HCEC 1CT (cell line): ENCODE measurements at places on chromosomes 2 and 18.

- no peak for DNase-seq
Observed at GRCh38 chr2:221443645-221444044, 128.5 kb downstream of the EPHA4 start.

- DNase-seq: no peak
Observed at GRCh38 chr2:133484784-133485183, 83.5 kb downstream of the NCKAP5 start.

DNA sequence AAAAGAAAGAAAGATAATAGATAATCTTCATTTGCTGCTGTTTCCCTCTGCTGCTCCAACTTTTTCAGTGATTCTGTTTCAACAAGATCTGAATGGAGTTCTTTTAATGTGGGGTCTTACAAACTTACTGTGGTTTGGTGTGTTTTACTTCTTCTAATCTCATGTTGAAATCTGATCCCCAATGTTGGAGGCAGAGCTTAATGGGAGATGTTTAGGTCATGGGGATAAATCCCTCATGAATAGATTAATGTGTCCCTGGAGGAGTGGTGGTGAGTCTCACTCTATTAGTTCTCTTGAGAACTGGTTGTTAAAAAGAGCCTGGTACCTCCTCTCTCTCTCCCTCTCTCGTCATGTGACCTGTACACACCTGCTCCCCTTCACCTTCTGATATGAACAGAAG is 442.4 kb downstream of the EPHA4 start:
- DNase-seq: no peak

DNA sequence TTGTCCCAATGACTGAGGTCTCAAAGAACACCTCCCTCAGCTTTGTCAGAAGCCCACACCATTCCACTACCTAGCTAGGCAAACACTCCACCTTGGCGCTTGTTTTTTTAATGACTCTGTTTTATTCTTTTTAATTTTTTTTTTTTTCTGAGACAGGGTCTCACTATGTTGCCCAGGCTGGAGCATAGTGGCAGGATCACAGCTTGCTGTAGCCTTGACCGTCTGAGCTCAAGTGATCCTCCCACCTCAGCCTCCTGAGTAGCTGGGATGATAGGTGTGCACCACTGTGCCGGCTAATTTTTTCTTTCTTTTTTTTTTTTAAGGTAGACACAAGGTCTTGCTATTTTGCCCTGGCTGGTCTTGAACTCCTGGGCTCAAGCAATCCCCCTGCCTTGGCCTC is 101.9 kb downstream of the SLC25A12 start:
- DNase-seq: no peak

DNA sequence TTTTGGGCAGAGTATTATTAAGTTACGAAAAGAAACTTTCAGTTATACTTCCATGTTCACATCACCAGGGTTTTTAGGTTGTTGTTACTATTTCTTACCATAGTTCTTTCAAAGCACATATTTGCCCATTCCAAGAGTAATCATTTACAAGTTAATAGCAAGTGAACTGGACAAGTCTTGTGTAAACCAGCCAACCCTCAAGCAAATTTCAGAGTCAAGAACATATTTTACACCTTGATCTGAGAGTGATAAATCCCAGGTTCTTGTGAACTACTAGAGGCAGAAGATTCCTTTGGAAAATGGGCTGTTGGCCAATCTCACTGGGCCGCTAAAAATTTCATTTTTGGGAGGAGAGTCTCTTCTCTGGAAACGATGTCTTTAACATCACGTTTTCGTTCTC is 2.7 kb upstream of the ASAP2 start:
- DNase-seq: no peak

GRCh38 chr2:174888146-174888545 is 117.0 kb downstream of the CHN1 start:
- DNase-seq: no peak

DNA sequence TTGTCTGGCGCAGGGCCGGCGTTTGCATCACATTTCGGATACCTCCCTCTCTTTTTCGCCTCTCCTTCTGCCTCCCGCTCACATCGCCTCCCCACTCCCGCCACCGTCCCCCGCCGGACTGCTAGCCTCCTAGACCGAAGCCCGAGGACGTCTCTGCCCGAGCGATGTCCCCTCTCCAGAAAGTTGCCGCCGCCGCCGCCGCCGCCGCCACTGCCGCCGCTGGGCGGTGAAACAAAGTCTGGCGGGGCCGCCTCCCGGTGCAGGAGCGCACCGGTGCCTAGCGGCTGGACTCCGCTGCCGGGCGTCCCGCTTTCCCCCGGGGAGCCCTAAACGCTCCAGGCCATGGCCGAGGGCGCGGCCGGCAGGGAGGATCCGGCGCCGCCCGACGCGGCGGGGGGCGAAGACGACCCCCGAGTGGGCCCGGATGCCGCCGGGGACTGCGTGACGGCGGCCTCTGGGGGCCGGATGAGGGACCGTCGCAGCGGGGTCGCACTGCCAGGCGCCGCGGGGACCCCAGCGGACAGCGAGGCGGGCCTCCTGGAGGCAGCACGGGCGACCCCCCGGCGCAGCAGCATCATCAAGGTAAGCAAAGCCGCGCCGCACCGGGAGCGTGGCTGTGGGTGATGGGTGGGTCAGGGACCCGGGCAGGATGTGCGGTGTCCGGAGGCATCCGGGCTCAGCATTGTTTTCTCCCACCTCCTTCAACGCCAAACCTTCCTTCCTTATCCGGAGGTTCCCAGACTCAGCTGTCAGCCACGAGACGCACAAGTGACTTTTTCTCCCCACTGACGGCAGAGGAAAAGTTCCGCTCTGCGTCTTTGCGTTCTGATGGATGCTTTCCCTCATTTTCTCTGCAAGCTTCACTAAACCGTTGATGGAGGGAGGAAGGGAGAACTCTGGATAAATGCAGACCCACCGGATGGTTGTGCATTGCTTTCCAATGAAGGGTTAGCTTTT is 643 bp downstream of the PLCL1 start:
- no peak for DNase-seq

DNA sequence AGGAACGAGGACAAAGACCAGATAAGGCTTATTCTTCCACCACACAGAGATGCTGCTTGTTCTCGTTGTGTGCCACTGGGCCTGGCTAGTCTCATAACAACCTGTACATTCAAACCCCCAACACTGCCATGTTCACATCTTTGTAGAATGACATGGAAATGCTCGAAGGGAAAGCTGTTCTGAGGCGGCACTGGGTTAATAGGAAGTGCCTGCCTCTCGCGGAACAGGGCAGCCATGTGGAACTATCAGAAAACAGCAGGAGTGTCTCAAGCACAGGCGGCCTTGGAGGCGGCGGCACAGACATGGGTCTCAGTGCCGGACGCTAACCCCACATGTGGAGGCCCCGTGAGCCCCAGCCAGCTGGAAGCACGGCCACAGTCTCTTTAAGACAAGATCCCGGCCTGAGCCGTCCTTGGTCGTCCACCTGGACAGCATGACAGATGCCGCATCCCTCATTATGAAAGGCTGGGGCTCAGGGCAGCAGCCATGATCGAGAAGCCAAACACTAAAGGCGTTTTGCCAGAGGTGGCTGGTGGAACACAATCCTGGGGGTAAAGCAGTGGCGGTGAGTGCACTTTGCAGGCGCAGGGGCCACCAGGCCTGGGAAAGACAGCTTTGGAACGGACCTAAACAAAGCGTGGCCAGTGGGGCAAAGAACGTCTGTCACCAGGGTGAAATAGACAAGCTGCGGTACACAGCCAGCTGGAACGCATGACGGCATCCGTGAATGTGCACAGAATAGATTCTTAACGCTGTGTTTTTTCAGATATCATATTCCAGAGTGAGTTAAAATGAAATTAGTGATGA is 161.0 kb downstream of the HDAC4 start:
- no peak for DNase-seq

DNA sequence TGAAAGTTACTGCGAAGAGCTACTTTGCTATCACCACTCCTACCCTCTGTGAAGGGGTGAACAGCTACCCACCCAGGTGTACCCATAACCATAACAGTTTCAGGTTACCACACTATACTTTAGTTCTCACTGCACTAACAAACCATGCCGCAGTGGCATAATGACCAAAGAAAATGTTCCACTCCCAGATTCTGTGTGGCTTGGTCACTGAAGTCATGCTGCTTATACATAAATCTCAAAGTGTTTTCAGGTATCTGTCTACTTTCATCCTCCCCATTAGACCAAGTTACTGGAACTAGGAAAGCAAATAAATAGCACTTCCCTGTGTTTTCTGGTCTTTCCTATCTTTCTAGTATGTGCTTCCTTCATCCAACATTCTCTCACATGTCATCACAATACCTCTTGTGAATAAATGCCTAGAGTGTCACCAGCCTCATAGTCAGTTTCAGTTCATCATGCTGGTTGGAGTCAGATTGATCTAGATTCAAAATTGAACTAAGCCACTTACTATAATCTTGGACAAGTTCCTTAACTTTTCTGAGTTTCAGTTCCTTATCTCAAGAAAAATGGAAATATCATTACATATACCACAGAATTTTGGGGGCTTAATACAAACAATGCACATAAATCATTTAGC is 293.6 kb downstream of the FSIP2 start:
- no peak for DNase-seq

DNA sequence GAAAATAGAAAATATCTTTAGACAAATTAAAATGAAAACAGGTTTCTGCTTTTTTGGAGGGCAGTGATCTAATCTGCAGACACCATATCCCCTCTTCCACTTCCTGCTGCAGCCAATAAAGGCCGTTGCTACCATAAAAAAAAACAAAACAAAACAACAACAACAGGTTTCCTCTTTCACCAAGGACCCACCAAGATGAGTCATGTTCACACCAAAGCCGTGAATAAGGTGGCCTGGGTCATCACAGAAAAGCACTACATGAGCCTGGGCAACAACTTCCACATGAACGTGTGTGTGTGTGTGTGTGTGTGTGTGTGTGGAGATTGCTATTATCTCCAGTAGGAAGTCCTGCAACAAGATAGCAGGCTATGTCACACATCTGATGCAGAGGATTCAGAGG is 24.8 kb upstream of the TFCP2L1 start:
- no peak for DNase-seq

DNA sequence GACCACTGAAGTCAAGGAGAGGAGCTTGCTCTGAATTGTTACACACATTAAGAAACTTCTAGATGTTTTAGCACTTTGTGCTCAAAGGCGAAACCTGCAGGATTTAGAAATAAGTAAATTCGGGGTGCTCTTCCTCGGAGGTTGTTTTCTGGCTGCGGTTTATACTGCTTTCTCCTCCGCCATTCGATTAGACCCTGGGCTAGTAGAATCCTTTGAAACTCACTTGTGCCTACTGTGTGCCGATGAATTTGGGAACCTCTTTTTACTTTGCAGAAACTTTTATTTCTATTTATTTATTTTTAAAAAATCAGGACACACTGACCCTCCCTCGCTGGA is 3.5 kb downstream of the MEIS1 start:
- DNase-seq: no peak

GRCh38 chr2:46445556-46445955 is 33.8 kb upstream of the TMEM247 start:
- no peak for DNase-seq

- no peak for DNase-seq
Observed at GRCh38 chr18:49901862-49902340, 88.6 kb upstream of the ACAA2 start.

DNA sequence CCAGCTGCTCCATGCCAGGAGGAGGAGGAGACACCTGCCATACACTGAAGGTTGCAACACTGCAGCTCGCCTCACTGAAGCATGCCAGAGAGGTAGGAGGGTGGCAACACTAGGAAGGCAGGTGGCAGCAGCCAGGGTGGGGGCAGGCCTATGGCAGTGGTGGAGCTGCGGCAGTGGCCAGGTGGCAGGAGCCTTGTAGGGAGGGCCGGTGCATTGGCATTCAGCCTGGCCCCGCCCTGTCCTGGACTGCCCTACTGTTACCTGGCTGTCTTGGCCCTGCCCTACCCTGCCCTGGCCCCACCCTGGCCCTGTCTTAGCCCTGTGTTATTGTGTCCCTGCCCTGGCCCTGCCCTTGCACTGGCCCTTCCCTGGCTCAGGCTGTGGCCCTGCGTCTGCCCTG is 7.4 kb upstream of the ANKRD62 start:
- no peak for DNase-seq

- DNase-seq: no peak
Observed at GRCh38 chr2:120441744-120442471, 96.0 kb downstream of the INHBB start.

DNA sequence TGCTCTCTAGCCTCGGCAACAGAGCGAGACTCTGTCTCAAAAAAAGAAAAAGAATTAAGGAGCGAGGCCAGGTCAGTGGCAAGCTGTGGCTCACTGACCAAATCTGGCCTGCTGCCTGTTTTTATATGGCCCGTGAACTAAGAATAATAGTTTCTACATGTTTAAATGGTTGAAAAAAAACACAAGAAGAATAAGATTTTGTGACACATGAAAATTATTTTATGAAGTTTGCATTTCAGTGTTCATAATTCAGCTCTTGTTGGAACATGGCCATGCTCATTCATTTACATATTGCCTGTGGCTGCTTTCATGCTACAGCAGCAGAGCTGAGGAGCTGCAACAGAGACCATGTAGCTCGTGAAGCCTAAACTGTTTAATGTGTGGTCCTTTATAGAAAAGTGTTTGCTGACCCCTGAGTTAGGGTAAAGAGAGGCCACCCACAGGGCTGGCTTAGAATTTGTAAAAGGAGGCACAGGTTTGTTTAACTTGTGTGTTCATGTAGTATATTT is 59.5 kb downstream of the MFSD6 start:
- DNase-seq: no peak

DNA sequence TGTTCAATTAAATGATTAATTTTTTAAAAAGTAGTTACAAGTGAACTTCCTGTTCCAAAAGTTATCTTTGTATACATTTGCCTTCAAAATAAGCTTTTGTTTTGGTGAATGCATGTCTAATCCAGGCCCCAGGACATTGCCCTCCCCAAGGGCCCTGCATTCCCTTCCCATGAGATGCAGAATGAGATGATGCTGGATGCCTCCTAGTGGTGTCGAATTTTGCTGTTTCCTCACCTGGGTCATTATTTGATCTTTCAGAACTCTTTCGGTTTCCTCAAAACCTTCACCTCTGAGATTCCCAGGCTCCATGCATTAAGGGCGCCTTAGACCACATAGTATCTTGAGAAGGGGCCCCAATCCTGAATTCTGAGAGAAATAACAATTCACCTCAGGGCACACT is 728.8 kb downstream of the CNTNAP5 start:
- no peak for DNase-seq

- DNase-seq: no peak
Observed at GRCh38 chr2:121855510-121855909, 100.1 kb downstream of the TSN start.

DNA sequence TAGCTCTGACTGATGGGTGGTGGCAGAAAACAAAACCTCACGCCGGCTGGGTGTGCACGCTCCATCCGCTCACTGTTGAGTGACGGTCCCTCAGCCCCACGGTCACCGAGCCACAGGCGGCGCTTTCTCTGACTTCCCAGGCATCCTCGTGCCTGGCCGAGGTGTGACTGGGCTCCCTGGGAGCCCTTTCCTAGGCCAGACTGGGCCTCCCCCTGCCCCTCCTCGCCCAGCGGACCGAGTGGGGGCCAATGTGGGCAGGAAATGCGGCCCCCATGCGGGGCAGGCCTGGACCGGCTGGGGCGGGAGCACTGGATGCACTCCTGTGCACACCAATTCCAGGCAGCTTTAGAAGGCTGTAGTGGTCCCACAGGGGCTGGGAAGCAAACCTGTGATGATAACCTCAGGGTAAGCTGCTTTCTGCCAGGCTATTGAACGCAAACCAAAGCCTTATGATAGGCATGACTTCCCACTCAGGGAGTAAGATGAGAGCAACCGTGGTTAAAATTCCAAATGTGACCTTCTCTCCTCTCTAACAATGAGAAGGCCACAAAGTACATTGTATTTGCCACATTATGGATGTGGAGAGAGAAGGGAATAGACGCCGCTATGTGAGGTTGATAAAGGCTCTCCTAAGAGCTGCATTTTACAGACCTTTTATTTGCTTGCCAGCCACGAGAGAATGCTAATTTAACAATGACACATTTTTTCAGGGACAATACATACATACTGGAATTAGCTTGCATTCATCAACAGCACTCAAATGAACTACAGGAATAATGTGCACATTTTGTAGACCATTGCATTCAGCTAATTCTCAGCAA is 83.9 kb upstream of the PGAP1 start:
- no peak for DNase-seq
